AG09309 (cell line): ENCODE measurements at places on chromosomes 2 and 18.

DNA sequence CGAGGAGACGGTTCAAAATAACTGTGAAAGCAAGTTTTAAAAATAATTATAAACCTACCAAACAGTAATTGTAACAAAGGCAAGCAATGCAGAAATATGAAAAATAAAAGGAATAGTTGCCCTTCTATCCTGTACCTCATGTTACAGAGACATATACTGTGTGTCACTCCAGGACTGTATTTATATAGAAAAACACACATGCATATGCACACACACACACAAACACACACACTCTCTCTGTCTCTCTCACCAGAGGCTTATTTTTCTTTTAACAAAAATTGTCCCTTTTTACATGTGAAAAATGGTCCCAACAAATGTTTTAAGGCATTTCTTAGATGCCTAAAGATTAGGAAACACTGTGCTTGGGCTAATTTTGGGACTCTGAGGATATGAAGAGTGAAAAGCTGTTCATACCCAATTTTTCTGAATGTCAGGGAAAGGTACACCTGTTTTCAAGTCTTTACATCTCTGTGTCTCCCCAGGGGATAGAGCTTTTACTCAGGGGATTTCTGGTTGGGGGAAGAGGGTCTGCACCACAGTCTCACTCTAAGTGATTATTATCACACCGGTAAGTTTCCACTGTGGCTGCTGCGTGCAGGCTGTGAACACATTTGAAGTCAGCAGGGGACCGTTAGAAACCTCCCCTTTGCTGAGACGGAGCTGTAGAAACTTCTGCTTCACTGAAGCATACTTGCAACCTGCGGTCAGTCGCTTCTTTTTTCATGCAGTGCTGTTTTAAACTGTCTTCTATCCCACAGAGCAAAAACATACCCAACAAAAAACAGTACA lies 51.4 kb upstream of the SPAG16 start:
- no peak for DNase-seq

GRCh38 chr2:99762714-99763113 lies 272.9 kb upstream of the REV1 start:
- DNase-seq = no peak

- DNase-seq = no peak
These were observed 19.7 kb upstream of the SAG start for GRCh38 chr2:233287871-233288270.

- DNase-seq = no peak
These were observed 9.3 kb downstream of the NIFK start for GRCh38 chr2:121727332-121727731.

DNA sequence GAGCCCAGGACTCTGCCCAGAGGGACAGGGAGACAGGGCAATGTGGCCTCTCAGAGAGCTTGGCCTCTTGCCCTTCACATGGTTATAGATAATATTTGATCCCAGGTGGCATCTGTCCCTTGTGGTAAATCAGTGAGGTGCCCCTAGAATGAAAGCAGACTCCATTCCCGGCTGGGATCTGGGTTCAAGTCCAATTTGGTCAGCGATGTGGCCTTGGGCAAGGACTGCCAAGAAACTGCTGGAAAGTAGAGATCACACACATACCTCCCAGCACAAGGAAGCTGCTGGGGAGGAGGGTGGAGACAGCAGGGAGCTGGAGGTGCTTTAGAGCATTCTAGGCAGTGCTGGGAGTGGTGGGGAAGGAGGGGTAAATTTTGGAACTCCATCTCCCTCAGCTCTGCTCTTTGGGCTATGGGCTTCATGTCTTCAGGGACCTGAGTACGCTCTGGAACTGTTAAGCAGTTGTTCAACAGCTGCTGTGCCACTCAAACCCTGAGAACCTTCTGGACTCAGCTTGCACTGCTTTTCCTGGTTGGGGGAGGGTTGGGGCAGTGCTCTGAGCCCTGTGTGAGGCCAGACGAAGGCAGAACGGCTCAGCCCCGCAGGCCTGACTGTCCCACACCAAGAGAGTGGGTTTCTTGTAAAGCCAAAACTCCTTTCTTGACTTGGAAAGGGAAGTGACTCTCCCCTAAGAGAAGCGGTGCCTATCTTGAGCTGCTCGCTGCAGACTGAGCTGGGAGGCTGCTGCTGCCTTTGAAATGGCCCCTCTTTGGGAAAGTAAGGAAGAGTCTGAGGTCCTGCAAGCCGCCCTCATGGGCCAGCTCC lies 23.0 kb downstream of the INPP5D start:
- DNase-seq = no peak

DNA sequence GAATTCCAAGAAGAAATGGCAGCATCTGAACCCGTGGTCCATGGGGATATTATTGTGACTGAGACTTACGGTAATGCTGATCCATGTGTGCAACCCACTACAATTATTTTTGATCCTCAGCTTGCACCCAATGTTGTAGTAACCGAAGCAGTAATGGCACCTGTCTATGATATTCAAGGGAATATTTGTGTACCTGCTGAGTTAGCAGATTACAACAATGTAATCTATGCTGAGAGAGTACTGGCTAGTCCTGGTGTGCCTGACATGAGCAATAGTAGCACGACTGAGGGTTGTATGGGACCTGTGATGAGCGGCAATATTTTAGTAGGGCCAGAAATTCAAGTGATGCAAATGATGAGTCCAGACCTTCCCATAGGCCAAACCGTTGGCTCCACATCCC lies 34.4 kb upstream of the DSG3 start:
- DNase-seq = no peak

DNA sequence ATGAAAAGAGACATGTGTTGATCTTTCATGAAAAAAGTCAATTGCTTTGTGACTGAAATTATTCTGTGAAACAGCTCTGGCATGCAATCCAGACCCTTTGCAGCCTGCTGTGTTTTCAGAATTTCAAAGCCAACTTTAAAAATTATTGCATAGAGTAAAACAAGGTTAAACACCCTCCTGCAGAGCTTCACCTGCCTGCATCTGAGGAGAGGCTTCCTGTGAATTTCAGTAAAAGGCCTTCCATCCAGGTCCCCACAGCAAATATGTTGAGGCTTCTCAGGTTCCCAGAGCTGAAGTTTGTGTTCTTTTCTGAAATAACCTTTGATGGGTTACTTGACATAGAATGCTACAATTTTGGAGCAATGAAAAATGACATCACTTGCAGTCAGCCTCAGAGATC lies 4.1 kb downstream of the XIRP2 start:
- DNase-seq = no peak
